ENCODE measurements at places on chromosomes 5 and 9.

DNA sequence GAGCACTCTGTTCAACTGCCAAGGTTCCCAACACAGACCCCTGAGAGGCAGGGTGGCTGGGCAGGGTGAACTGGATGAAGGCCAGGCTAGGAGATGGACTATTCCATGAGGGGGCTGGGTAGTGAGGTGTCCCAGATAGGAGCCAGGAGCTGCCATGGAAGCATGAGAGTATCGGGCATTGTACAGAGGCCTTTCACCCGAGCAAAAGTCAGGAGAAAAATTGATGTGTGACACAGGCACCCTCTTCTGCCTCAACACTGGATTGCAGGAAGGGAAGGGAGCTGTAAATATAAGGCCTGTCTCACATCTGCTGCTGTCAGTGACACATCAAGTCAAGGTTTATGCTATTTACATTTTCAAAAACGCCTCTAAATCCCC is 74.6 kb downstream of the UBAP1 start:
- peak; percentile 26 for DNase-seq

DNA sequence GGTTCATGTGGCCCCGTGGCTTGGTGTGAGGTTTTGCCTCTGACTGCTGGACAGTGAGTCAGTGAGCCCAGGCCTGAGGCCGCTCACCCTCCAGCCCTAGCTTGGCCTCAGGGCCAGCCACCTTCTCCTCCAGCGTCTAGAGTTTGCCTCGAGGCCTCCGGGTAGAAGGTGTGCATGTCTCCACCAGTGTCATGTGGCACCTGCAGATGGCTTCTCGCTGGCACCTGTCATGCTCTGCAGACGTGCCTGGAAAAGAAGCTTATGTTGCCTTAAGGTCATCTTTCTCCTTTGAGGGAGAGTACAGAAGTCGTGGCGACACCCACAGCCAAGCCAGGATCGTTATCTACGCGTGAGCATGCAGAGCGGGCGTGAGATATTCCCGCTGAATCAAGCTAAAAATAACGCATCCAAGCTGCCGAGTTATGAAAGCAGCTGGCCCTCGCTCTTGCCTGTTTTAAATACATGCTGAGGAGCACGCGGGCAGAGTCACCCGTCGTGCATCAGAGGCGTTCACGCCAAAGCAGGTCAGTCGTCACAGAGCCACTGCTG is 79.7 kb upstream of the FCN2 start:
- DNase-seq = no peak

- no peak for DNase-seq
Observed at GRCh38 chr5:95043234-95043633, 241.7 kb downstream of the MCTP1 start.

DNA sequence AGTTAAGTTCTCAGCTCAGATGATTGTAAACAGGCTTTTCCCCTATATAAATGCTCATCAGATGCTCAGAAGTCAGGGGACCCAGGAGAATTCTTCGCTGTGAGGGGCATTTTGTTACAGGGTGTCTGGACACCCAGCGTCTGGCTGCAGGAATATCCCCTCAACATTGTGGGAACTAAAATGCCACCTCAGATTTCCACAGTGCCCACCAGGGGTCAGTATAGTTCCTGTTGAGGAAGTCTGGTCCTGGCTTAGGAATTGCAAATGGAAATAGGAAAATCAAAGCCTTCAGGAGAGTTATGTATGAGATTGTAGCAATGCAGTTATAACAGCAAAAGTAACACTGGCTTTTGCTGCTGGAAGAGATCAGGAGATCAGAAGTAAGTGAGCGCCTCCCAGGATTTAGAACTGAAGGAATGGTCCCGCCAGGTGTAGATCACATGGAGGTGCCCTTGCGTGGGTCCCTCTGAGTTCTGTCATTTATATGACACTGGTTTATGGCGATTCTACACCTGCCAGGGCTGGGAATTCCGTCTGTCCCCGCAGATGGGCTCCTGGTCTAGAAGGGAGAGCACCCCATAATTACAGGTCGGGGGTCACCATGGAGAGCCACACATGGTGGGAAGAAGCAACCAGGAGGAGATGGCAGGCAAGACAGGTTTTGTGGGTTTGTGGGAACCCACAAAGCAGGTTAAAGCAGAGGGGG is 47.1 kb upstream of the CTSL start:
- DNase-seq = peak; percentile 68

DNA sequence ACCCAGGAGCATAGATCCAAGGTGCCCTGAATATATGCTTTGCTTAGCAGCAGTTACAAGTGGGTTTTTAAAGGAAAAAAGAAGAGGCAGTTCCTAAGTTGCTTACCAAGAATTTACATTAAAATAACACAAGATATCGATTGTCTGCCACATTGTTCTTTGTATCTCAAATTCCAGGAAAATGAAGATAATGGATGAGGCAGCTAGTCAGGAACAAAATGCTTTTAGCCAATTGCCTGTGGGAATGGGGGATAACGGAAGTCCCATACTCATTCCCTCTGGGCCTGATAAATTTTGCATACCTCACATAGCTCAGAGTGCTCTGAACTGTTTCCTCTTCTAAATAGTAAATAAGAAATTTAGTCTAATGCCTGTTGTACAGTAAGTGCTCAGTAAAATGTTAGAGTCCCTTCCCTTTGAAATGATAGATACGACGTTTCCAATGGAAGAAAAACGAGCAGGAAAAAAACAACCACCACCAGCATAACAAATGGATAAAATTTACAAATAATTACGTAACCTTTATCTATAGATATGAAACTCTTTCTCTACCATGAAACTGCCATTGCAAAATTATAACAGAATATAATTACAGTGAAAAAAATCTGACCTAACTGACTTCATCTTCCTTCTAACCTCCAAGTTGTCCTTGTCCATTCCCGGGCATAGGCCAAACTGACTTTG is 35.5 kb upstream of the TENT2 start:
- no peak for DNase-seq

- peak; percentile 79 for DNase-seq
Observed at GRCh38 chr9:86545090-86545489, 190.9 kb upstream of the TUT7 start.

GRCh38 chr9:123336449-123336848 is 19.5 kb upstream of the CRB2 start:
- no peak for DNase-seq
